Sciatic nerve (tissue), 2 donors: ENCODE measurements at places on chromosomes 7 and 10.

GRCh38 chr10:20955355-20955893 is 58.3 kb upstream of the NEBL start:
- DNase-seq = no peak

DNA sequence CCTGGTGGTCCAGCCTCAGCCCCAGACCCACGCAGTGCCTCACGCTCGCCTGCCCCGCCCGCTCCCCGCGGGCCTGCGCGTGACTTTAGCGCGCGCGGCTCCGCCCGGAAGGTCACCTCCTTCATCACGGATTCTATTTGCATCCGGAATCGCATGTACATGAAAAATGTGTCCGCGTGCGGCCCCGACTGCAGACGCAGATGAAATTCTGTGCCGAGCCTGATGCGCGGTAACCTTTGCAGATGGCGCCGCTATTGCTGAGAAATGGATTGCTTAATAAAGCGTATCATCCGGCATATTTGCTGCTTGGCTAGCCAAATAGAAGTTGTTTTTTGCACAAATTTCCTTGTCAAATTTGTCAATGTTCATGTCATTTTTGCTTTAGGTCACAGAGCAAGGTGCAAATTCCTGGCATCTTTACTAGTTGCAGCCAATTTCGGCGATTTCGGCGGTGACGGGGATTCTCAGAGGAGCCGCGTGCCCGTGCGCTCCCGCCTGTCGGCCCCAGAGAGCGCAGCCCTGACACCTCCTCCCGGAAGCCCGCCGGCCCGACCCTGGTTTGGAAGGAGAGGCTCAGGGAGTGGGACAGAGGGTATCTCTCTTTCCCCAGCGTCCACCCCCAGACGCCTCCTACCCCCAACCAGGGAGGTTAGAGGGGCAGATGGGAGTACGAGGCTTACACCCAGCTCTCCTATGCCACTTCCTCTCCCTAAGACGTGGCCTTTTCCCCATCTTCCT is 85.9 kb upstream of the PAX2 start:
- no peak for DNase-seq

DNA sequence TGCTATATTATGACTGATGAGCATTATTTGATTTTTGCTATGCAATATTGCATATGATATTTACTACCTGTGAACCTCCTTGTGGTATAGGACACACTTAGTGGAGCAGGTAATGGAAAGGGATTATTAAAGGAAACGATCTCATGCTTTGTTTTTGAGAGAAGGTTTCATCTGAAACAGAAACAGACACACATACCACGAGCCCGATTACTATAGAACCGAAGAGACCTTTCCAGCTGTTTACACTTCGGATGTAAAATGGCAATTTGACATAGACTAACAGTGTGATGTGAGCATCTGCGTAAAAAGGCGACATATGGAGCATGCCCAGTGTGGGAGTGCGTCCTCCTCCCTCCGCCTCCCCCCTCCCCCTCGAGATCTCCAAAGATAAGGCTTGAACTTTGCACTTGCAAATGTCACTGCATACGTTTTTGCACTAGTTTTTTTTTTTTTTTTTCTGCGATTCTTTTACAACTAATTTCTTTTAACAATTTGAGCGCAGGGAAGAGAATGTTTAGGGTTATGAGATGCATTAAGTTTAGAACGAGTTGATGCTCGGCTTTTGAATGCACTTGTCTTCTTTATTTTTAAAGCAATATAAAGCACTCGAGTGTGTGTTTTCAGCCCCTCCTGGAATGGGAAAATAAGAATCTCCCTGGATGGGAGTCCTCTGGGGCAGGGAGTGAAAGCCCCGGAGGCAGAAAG is 251.0 kb downstream of the NSUN6 start:
- no peak for DNase-seq

DNA sequence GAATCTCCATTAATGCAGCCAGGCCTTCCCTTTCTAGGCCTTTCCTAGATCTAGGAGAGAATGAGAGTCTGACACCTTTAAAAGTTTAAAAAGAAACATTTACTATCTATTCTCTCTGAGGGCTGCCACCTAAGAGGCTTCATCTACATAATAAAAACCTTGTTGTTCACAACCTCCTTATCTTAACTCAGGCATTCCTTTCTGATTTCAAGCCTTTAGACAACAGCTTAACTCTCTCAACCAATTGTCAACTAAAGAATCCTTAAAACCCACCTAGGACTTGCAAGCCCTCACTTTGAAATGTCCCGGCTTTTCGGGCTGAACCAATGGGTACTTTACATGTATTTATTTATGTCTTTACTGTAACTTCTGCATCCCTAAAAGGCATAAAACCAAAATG is 64.3 kb upstream of the RET start:
- DNase-seq = no peak

DNA sequence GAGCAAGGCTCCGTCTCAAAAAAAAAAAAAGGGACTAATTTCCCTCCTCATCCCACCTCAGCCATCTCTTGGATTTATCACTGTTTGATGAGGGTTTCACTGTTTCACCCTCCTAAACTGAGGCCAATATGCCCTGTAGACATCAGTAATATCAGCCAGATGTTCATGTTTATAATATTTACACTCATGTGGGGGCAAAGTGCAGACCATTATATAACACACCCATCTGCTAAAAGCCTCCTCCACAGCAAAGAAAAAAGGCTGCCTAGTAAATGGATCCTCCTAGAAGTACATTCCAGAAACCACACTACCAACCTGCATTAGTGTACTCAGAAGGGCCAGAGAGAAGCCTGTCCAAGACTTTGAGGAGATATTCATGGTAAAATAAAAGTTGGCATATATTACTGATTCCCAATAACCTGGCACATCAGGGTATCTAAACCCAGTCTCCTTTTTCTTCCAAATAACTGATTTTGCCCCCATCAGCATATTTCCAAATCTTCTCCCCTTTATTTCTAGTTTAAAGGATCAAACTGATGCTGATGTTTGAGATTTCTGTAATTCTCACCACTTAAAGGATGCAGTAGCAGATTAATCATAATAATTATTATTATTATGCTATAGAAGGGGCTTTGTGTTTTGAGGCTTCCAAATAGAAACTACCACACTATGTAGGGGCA is 55.1 kb downstream of the LGI1 start:
- no peak for DNase-seq

- no peak for DNase-seq
Measured at GRCh38 chr7:77327067-77327931, 88.8 kb downstream of the GSAP start.
